ENCODE measurements at places on chromosomes 5 and 9. TPM values are rescaled to one million over a fixed set of nuclear protein-coding genes. Genes with fewer than 3 reads are reported as not detected.

The LCN6 gene
- not detected for total RNA-seq

The AMACR gene
- total RNA-seq = 6.5 TPM

The CCDC183 gene
- 0.55 TPM for total RNA-seq

The GRM6 gene
- total RNA-seq = not detected

The URM1 gene
- total RNA-seq = 77.9 TPM

The QRFP gene
- not detected for total RNA-seq

The YTHDC2 gene
- total RNA-seq = 31.4 TPM

The ADAMTS2 gene
- total RNA-seq = not detected

The PCDHGA8 gene
- total RNA-seq = 0.18 TPM

The SPATA31A3 gene
- total RNA-seq = not detected

The GPX8 gene
- total RNA-seq = not detected

The UBTD2 gene
- total RNA-seq = 11.1 TPM

The FOXD4L6 gene
- total RNA-seq = not detected

The BSPRY gene
- 7.4 TPM for total RNA-seq

The ANKRD31 gene
- total RNA-seq = 0.16 TPM

The MARCOL gene
- total RNA-seq = not detected

The MCTP1 gene
- not detected for total RNA-seq

The FAM78A gene
- 101 TPM for total RNA-seq

The SOWAHA gene
- 0.09 TPM for total RNA-seq
